Activated naive CD8-positive, alpha-beta T cell treated with anti-CD3 and anti-CD28 coated beads, Interleukin-2, amount 50 U/mL, for 16 hours (primary cell): ENCODE measurements at places on chromosomes 2 and 18.

DNA sequence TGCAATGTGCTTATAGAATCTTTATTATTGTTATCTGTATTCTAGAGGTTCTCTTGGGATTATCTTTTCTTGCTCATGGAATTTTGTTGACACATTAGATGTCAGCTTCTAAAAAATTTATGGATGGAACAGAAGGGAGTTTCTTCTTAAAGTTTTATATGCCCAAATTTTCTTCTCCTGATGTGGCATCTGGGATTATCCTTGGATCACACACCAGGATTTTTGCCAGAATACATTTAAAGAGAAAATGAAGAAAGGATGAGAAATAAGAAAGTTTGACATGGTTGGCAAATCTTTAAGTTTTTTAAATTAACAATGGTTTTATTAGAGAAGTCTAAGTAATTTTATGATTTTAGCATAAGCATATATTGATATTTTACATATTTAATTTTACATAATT is 706.7 kb upstream of the TMEFF2 start:
- no peak for DNase-seq

GRCh38 chr2:208586516-208586915 is 179.9 kb downstream of the PTH2R start:
- DNase-seq, result no peak

- DNase-seq, result no peak
Observed at GRCh38 chr2:94990956-94991355, 34.6 kb upstream of the MAL start.

DNA sequence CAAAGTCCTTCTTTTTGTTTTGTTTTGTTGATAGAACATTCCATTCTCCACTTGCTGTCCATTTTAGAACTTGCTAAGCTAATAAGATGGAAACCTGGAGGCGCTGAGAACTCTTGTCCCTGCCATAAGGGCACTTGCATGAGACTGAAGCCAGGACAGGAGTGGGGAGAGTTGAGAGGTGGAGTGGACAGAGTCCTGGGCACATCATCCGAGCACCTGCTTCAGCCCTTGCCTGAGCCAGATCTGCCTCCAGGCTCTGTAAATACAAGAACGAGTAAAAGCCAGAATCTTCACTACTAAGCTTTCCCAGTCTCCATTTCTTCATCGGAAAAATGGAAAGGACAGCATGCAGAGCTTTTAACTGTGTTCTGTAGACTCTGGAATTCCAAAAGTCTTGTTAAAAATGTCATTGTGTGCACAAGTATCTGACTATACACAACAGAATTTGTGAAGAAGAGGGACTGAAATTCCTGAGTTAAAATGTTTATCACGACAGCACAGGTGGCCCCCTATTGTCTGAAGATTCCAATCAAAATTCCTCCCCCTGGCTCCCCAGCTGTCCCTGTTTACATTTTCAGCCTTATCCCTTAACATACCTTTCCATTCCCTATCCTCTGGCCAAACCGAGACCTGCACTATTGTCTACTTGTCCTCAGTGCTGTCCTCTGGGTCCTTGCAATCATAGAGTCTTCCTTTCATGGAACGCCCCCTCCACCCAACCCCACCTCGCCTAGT is 498.2 kb upstream of the TNP1 start:
- DNase-seq, result no peak

- DNase-seq, result no peak
Observed at GRCh38 chr2:152448606-152449005, 113.6 kb downstream of the FMNL2 start.

DNA sequence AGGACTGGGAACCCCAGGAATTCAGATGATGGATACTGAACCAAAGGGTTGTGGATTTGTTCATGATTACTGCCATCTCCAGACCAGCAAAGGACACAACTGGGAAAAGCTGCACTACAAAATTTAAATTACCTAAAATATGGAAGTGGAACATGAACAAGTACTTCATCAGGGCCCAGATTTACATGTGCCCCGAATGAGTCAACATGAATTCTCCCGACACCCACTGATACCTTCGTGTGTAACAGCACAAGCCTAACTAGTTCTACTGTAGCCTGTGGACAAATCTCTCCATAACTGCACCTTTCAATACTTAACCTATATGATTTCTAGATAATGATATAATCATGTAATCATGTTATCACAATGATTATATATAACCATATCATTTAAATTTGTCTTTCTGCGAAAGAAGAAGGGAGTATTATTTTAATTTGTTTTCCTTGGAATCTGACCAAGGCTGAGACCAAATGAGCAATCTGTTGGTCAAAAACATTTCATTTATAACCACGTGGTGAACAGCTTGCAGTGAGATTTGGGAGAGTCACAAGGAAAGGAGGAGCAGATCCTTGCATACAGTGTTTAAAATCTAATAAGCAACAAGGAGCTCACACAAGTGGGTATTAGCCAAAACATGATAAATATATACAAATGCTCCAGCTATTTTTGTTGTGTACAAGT is 70.5 kb downstream of the CACNB4 start:
- DNase-seq, result no peak
